Inflammatory macrophage treated with lipopolysaccharide for 1 hour (primary cell): ENCODE measurements at places on chromosomes 5 and 9.

- DNase-seq = no peak
These were observed 803.1 kb upstream of the WWC1 start for GRCh38 chr5:167488371-167488770.

GRCh38 chr5:7014611-7015010 is 301.4 kb downstream of the TENT4A start:
- no peak for DNase-seq

DNA sequence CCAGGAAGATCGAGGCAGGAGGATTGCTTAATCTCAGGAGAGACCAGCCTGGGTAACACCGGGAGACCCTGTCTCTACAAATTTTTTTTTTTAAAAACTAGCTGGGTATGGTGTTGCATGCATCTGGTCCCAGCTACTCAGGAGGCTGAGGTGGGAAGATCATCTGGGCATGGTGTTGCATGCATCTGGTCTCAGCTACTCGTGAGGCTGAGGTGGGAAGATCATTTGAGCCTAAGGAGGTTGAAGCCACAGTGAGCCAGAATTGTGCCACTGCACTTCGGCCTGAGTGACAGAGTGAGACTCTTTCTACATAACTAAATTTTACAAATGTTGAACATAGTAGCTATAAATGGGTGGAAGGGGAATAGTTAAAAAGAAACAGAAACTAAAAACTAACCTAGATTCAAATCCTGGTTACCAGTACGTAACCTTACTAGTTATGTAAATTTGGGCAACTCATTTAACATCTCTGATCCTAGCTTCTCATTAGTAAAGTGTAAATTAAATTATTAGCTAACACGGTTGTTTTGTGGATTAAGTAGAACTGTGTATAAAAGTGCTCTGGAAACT is 41.7 kb downstream of the TMEM161B start:
- no peak for DNase-seq

DNA sequence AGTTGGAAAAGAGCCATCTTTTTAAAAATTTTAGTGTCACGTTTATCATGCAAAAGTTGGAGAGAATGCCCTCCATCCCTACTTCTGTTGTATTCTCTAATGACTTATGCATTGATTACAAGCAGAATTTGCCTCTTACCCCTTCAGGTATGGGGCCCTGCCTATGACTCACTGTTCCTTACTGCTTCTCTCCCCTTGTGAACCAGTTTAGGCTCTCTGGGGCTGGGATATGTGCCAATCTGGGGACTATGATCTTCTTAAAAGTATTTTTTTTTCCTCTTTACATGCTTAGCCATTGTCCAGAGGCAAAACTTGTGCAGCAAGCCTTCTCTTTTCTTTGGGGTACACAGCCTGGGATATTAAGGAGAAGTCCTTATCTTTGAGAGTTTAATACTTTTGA is 37.4 kb downstream of the CAMK4 start:
- no peak for DNase-seq

GRCh38 chr9:38699337-38699736 is 20.6 kb downstream of the FAM240B start:
- peak; percentile 48 for DNase-seq

- DNase-seq = no peak
These were observed 59.4 kb upstream of the GRHPR start for GRCh38 chr9:37363124-37363523.

- no peak for DNase-seq
These were observed 75.1 kb upstream of the ATG10 start for GRCh38 chr5:81896764-81897163.

- DNase-seq = no peak
These were observed 25.3 kb upstream of the TLR4 start for GRCh38 chr9:117678871-117679270.

GRCh38 chr9:93164085-93164484 is 19.9 kb upstream of the WNK2 start:
- DNase-seq = no peak

GRCh38 chr5:169651526-169651925 is 14.5 kb downstream of the DOCK2 start:
- no peak for DNase-seq

- no peak for DNase-seq
These were observed 2293.3 kb upstream of the C9orf72 start for GRCh38 chr9:29866556-29866955.

DNA sequence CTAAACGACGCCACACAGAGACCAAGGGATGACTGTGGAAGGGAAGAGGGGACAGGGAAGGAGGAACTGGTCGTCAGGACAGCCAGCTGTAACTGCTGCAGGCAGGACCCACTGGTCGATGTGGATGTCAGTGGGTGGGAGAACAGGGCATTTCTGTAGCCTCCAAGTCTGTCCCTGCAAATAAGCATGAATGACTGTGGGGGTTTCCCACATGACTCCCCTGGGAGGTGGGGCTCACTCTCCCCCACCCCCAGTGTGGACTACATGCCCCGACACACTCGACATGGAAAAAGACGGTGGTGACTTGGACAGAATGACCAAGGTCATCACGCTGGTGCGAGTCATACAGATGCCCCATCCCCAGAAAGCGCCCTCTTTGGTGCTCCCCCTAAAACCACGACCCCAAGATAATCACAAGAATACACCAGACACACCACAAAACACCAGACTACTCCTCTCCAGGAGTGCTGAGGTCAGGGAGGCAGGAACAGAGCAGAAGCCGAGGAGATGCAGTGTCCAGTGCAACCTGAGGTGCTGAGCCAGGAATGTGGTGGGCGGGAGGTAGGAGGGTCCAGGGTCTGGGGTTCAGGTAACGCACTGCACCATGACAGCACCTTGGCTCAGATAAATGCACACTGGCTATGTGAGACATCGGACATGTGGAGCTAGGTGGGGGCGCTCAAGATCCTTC is 64.9 kb downstream of the SECISBP2 start:
- no peak for DNase-seq

DNA sequence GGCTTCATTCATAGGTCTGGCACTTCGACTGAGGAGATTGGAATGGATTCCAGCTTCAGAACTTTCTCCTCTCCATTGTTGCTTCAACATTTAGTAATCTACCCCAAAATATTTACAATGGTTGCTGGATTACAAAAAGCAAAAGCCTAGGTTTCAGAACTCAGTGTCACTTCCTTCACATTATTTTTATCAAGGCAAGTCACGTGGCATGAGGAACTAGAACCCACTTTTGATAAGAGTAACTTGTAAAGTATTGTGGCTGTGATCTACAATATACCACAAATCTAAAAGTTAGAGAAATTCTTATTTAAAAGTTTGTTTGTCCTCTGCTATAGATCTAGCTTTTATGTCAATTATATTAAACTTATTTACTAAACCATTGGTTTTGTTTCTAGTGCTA is 39.7 kb upstream of the ANKDD1B start:
- DNase-seq = peak; percentile 15

DNA sequence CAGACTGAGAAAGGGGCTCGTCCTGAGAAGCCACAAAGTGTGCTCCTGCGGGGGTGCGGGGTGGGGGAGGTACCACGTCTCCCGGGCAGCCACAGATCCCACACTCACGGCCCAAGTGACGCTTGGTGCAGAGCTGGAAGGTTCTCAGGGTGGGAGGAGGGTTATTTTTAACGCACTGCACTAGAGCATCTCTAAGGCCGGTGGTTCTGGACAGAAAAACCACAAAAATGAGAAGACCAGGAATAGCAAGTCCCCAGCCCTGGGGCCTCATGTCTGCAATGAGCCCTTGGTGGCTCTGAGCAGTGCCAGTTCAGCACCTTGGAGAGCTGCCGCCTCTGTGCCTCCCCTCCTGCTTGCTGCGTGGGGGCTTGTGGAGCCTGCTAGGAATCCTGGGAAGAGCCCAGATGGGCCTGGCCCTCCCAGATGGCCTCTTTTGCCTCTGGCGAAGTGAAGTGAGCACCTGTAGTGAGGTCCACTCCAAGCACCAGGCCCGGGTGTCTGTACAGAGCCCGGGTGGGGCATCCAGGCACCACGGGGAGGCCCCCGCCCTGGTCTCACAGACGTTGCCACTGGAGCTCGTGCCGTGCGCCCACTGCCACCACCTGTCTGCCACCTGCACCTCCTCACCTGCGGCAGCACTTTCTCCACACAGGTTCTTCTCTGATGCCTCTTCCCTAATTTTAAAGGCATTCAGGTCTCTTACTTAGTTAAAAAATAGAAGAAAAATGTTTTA is 48.9 kb upstream of the CACNA1B start:
- DNase-seq = no peak

DNA sequence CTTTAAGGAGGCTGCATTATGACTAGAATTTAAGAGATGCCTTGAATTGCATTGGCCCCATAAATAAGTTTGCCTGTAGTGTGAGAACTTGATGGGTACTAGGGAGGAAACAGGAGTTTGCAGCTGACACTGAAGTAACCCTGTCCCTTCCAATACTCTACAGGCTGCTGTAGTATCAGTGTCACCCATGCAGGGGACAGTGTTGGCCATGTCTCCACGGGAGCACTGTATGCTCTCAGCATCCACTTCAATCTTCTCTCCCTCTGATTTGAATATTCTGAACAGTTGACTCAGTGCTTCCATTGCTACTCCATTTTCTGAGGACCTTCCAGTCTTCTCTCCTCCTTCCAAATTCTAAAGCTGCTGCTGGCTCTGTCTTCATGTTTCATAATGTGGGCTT is 11.4 kb upstream of the IFNA14 start:
- DNase-seq = no peak

GRCh38 chr9:106718936-106719335 is 144.0 kb upstream of the ZNF462 start:
- DNase-seq = no peak

- DNase-seq = peak; percentile 59
These were observed 76.1 kb downstream of the SHB start for GRCh38 chr9:37992924-37993349.

DNA sequence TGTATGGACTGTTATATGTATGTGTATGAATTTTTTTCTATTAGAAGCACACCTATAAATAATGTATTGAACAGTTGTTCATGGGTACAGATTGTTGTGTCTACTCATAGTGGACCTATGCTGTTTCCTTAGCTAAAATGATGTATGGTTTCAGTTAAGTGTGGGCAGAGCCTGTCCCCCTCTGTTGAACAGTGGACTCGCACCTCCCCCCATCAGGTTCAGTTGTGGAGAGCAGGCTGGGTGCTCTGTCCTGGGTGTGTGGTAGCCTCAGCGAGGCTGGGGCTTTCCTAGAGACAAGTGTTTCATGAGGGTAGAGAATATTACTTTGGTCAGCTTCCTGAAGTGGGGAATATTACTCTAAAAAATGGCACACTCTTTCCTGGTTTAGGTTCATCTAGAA is 47.4 kb upstream of the LRRTM2 start:
- DNase-seq = no peak

GRCh38 chr9:107180206-107180605 is 102.9 kb upstream of the RAD23B start:
- DNase-seq = no peak

DNA sequence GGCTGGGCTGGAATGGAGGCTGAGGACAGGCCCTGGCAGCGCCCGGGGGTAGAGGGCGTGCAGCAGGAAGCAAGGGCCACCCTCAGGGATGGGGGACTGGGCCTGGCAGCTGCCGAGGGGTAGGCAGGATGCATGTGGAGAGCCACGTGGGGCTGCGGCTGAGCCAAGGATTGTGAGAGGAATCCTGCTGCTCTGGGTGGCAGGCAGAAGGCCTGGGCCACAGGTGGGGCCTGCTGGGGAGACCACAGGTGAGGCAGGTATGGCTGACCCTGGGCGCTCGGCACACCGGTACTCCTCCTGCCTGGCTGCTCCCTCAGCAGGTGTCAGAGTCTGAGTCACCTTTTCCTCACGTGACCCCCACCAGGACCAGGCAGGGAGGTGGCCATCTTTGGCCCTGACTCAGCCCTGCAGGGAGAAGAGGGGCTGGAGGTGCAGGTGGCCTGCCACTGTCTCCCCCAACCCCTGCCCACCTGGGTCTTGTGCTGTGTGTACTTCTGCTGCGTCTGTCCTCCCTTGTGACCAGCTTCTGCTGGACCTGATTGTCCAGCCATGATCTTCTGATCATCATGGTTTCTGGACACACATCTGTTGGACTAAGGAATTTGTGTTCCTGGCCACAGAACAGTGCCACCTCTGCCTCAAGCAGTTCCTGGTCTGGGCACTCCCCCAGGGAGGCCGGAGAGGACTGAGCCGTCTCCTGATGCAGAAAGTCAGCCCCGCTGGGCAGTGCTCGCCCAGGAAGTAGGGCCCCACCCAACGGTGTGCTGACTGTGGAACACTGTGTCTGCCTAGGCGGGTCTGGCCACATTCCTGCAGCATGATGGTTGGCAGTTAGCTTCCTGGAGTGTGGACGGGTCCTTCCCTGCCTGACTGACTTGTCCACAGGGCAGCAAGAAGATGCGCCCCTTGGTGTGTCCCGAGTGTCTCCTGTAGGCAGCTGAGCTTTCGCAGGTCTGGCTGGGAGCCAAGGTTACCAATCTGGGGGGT is 6.4 kb downstream of the ARRDC1 start:
- DNase-seq = no peak

- no peak for DNase-seq
These were observed 18.3 kb downstream of the PTGES2 start for GRCh38 chr9:128109050-128109709.

DNA sequence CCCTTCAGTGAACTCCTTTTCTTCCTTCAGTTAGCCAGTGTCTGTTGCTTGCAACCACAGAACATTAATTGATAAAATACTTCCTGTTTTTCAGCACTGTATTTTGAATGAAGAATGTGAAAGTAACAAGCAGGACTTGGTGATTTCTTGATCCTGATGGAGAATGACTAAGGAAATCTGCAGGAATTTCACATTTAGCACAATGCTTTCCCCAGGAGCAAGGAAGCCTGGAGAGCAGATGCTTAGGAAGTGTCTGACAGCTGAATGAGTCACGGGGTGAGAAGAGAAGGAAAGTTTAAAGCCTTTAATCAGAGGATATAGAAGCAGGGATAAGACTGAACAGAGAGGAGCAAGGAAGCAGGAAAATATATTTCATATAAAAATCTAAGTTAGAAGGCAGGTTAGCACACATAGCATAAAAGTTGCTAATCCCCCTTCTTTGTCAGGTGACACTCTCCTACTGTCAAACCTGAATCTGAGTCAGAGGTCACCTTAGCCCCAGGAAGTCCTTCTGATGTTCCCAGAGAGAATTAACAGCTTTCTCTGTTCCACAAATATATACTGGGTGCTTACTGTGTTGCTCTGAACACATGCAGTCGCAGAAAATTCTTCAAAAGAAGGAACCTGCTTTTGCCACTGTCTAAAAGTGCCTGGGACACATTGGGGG is 59.7 kb downstream of the GNA14 start:
- no peak for DNase-seq

DNA sequence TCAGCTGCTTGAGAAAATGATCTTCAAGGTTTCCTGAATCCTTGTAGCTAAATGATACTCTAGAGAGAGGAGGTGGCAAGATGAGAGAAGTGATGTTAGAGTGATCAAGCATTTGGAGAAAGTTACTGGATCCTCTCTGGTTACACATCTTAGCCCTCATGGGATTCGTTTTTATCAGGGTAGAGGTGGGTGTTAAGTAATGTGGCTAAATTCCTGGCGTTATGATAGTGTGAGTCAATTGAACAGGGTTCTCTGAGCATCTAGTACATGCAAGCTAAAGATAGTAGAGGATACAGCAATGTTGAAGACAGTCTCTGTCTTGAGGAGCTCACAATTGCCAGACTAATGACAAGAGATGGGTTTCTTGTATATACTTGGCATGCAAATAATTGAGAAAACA is 123.7 kb downstream of the PSD2 start:
- no peak for DNase-seq
